IPS DF 19.7 (cell line): ENCODE measurements at places on chromosomes 2 and 18.

DNA sequence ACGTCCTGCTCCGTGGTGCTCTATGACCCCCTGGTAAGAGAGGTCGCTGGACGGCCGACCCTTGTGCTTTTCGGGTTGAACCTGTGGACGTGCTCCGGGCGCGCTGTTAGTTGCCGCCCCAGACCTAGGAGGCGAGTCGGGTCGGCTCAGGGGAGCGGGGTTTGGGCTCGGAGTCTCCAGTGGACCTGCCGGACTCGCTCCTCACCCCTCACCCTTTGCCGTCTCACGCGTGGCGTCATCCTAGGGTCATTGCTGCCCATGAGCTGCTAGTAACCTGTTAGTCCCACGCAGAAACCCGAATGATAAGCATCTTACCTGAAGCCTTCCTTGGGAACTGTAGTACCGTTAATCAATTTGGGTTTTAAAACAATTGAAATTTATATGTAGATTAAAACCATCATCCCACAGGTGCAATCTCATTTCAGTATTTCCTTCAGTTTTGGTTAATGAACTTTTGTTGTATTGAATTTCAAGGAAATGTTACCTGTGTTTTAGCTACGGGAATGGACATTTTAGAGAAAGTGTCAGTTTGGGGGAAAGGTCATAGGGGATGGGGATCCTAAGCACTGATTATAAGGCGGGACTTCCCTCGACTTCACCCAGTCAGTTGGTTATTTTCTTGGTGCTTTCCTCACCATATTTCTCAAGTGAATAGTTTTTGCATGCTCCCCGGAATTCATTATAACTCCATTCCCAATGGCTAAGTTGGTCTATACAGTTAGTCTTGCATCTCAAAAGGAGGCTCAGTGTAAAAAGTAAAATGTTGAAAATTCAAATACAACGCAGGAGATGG, 536 bp downstream of the ELP2 start:
- DNase-seq, result no peak

- DNase-seq, result no peak
These were observed 23.4 kb upstream of the SNED1 start for GRCh38 chr2:240974771-240975572.

DNA sequence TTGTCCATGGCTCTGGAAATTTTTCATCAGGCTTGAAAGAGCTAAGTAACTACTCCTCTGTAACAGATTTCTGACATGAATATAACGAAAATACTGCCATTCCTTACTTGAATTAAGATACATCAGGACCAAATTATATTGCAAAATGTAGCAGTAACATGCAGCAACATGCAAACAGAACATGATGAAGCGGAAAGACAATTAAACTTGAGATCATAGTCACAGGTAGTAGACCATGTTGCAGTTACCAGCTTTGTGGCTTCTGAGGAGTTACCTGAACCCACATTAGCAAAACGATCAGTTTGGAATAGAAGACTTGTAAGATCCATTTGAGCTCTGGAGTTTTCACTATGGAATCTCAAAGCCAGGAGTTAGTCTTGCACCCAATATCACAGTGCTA, 76.2 kb downstream of the MREG start:
- DNase-seq, result no peak

DNA sequence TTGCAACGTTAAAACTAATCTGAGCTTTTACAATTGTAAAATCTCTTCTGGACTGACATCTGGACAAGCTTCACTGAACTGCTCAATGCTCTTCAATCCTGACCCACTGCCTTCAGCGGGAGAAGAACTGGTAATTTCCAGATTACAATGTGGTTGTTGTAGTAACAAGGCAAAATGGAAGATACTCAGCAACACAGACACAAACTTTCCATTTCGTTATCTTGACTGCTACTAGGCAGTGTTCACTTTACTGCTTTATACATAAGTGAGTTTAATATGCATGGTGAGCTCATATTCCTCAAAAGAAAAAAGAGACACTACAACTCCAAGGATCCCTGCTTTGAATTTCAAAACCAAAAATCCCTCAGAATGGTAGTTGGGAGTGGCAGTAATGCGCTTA, 51.9 kb downstream of the GRB14 start:
- no peak for DNase-seq

- DNase-seq, result no peak
These were observed 36.7 kb downstream of the FTCDNL1 start for GRCh38 chr2:199814101-199814816.
